A549 treated with RU486 at 1 μM for 4 hours (cell line): ENCODE measurements at places on chromosomes 4 and X. TPM values are rescaled to one million over a fixed set of nuclear protein-coding genes. Genes with fewer than 3 reads are reported as not detected.

The PRAF2 gene
- 36.7 to 46.1 TPM (median 43.4 TPM) in 5 replicates for total RNA-seq

The SPOCK3 gene
- total RNA-seq, result 0.08 to 0.09 TPM in 2 of 5 replicates, not detected in the others

The CSAG3 gene
- not detected in 5 replicates for total RNA-seq

The SPP1 gene
- 154 to 221 TPM (median 176 TPM) in 5 replicates for total RNA-seq

The STATH gene
- not detected in 5 replicates for total RNA-seq

The HTN1 gene
- not detected in 5 replicates for total RNA-seq

The NXF2B gene
- total RNA-seq, result not detected in 5 replicates

The CXCL8 gene
- 8.0 to 17.8 TPM (median 13.6 TPM) in 5 replicates for total RNA-seq

The SORBS2 gene
- total RNA-seq, result 0.20 to 0.43 TPM in 2 of 5 replicates, not detected in the others

The XG gene
- total RNA-seq, result not detected in 5 replicates

The GAGE12J gene
- total RNA-seq, result not detected in 5 replicates

The H2BW2 gene
- total RNA-seq, result not detected in 5 replicates

The VEGFD gene
- 0.16 to 0.39 TPM (median 0.23 TPM) in 5 replicates for total RNA-seq

The OTUD6A gene
- not detected in 5 replicates for total RNA-seq

The MAP7D3 gene
- total RNA-seq, result 11.4 to 17.0 TPM (median 13.1 TPM) in 5 replicates

The PRPS2 gene
- total RNA-seq, result 36.7 to 45.7 TPM (median 43.7 TPM) in 5 replicates

The USP51 gene
- total RNA-seq, result 0.30 to 0.49 TPM (median 0.45 TPM) in 5 replicates

The AIFM1 gene
- total RNA-seq, result 66.5 to 80.2 TPM (median 77.4 TPM) in 5 replicates

The PNMA6F gene
- total RNA-seq, result not detected in 5 replicates

The PPEF2 gene
- 0.46 TPM in 1 of 5 replicates, not detected in the others for total RNA-seq

The ZNF280C gene
- 1.6 to 3.6 TPM (median 3.1 TPM) in 5 replicates for total RNA-seq

The CHST7 gene
- total RNA-seq, result 12.6 to 21.9 TPM (median 20.7 TPM) in 5 replicates

The BANK1 gene
- 0.85 to 1.4 TPM (median 0.95 TPM) in 5 replicates for total RNA-seq

The SAT1 gene
- 275 to 490 TPM (median 427 TPM) in 5 replicates for total RNA-seq

The DCAF12L1 gene
- total RNA-seq, result not detected in 5 replicates

The ARMCX6 gene
- 41.7 to 46.9 TPM (median 45.8 TPM) in 5 replicates for total RNA-seq

The FAT4 gene
- total RNA-seq, result 0.85 to 2.1 TPM (median 1.4 TPM) in 5 replicates

The TENT5D gene
- not detected in 5 replicates for total RNA-seq

The VCX2 gene
- total RNA-seq, result not detected in 5 replicates

The TCEAL9 gene
- total RNA-seq, result 79.9 to 165 TPM (median 90.7 TPM) in 5 replicates

The MAMLD1 gene
- 7.9 to 10.4 TPM (median 9.0 TPM) in 5 replicates for total RNA-seq

The SERTM2 gene
- total RNA-seq, result not detected in 5 replicates

The TNIP3 gene
- 0.22 to 0.68 TPM (median 0.32 TPM) in 5 replicates for total RNA-seq

The ACE2 gene
- total RNA-seq, result not detected in 5 replicates

The GPRASP3 gene
- 2.0 to 4.6 TPM (median 3.5 TPM) in 5 replicates for total RNA-seq

The TEX13B gene
- not detected in 5 replicates for total RNA-seq

The UGT2A1 gene
- total RNA-seq, result not detected in 5 replicates

The VGLL1 gene
- not detected in 5 replicates for total RNA-seq

The SLBP gene
- total RNA-seq, result 70.6 to 98.8 TPM (median 79.9 TPM) in 5 replicates

The DUX4 gene
- not detected in 5 replicates for total RNA-seq

The ATP8A1 gene
- 0.02 to 0.10 TPM (median 0.07 TPM) in 5 replicates for total RNA-seq

The SMIM10L2A gene
- 0.15 to 0.24 TPM (median 0.19 TPM) in 5 replicates for total RNA-seq

The STOX2 gene
- 1.9 to 3.5 TPM (median 2.8 TPM) in 5 replicates for total RNA-seq

The CNKSR2 gene
- total RNA-seq, result 2.4 to 3.1 TPM (median 2.6 TPM) in 5 replicates

The SH3D19 gene
- 19.7 to 28.5 TPM (median 24.4 TPM) in 5 replicates for total RNA-seq

The CRMP1 gene
- total RNA-seq, result 1.9 to 2.7 TPM (median 2.4 TPM) in 5 replicates

The LONRF3 gene
- total RNA-seq, result 3.5 to 4.3 TPM (median 3.9 TPM) in 5 replicates

The ARR3 gene
- total RNA-seq, result not detected in 5 replicates

The OCRL gene
- 16.4 to 25.6 TPM (median 23.4 TPM) in 5 replicates for total RNA-seq

The ABCE1 gene
- total RNA-seq, result 65.2 to 125 TPM (median 74.6 TPM) in 5 replicates

The SOWAHB gene
- total RNA-seq, result 0.05 to 0.06 TPM in 2 of 5 replicates, not detected in the others

The GABRE gene
- 21.1 to 33.7 TPM (median 27.3 TPM) in 5 replicates for total RNA-seq

The CRLF2 gene
- total RNA-seq, result 1.3 to 1.8 TPM (median 1.5 TPM) in 5 replicates

The MAGEC3 gene
- total RNA-seq, result not detected in 5 replicates

The DDX3X gene
- total RNA-seq, result 166 to 309 TPM (median 184 TPM) in 5 replicates

The EDA2R gene
- total RNA-seq, result 10.5 to 14.2 TPM (median 13.2 TPM) in 5 replicates

The CCNQ gene
- 37.3 to 57.1 TPM (median 54.5 TPM) in 5 replicates for total RNA-seq

The TNMD gene
- not detected in 5 replicates for total RNA-seq

The PPARGC1A gene
- total RNA-seq, result 0.06 to 0.13 TPM (median 0.07 TPM) in 3 of 5 replicates, not detected in the others

The PCDH19 gene
- total RNA-seq, result 0.01 to 0.06 TPM (median 0.02 TPM) in 3 of 5 replicates, not detected in the others
